ENCODE measurements at places on chromosomes 1 and 21.

GRCh38 chr1:165858967-165859845, 31.8 kb downstream of the UCK2 start:
- no peak for DNase-seq

- no peak for DNase-seq
Measured at GRCh38 chr21:42496839-42497202, 797 bp upstream of the RSPH1 start.

GRCh38 chr1:27428316-27429028, 36.0 kb downstream of the GPR3 start:
- DNase-seq = no peak

DNA sequence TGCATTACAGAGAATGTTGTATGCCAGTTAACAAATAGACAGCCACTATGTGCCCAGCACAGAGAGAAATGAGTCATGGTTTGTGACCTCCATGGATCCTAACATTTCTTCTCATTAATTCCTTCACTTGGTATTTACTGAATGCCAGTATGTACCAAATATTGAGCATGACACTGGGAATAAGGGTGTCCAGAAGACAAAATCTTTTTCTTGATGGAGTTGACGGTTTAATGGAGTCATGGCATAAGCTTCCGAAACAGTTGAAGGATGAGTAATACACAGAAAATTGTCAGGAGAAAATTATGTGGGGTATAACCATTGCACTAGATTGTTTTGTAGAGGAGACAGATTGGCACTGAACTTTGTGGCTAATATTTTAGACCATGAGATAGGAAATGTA, 36.9 kb downstream of the PTGFR start:
- DNase-seq = no peak

All from GM13977 (cell line).